ENCODE measurements at places on chromosomes 3 and 15.

DNA sequence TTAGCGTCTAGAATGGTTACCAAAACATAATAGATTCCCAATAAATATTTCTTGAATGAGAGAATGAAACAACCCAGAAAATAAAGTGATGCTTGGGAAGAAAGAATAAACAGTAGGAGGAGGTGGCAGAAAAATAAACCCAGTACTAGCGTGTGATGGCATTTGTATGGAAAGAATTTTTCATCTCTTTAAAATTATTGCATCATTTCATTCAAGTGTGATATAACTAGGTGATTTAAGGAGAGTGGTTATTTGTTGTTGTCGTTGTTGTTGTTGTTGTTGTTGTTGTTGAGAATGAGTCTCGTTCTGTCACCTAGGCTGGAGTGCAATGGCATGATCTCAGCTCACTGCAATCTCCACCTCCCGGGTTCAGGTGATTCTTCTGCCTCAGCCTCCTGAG lies 293.9 kb downstream of the ZNF385D start:
- ATAC-seq = no peak

DNA sequence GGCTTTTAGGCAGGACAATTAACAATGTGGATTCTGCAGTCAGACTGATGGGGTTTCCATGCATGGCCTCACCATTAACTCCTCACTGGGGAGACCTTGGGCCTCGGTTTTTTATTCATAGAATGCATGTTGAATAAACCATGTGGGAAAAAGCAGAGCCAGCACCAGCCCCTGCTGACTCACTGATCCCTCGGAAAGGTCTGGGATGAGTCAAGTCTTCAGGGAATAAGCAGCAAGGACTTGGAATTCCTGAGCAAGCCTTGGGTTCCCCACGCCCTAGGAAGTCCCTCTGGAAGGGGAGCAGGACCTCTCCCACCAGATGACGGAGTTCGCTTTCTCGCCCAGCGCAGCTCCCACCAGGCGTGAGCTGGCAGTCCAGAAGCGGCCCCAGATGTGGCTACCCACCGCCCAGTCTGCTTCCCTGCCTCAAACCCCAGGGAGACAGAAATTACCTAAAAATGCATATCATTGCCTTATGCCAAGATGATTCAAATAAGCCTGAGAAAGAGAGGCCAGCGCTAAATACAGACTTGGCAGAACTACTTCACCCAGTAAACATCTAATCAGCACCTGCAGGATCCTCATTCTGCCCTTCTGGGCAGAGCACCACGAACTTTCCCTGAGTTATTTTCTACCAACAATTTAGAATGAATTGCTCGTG lies 45.4 kb downstream of the BTD start:
- ATAC-seq = peak; percentile 89

GRCh38 chr15:55960946-55961345 lies 32.5 kb downstream of the NEDD4 start:
- ATAC-seq = no peak

DNA sequence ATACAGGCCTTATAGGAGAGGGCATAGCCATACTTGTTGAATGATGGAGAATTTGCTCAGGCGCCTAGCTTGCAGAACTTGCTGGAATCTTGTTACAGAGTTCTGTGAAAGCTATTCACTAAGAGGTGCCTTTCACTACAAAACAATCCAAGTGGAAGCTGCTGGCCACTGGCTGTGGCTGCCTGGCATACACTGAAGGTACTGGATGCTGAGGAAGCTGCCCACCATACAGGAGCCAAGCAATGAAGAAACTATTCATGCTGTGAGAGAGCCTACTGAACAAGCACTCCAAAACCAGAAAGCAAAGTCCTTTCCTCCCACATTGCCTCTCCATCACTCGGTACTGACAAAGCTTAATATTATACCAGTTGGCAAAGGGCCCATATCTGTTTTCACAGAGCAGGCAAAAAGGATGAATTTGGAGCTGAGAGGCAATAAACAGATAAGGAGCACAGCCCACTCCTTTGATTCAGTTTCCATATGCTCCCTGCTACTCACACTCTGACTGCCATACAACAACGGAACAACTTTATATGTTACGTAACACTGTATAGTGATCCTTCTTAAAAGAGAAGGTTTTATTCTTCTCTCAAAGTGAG lies 192.6 kb upstream of the ALCAM start:
- no peak for ATAC-seq
